ENCODE measurements at places on chromosomes 4 and X. TPM values are rescaled to one million over a fixed set of nuclear protein-coding genes. Genes with fewer than 3 reads are reported as not detected.

DNA sequence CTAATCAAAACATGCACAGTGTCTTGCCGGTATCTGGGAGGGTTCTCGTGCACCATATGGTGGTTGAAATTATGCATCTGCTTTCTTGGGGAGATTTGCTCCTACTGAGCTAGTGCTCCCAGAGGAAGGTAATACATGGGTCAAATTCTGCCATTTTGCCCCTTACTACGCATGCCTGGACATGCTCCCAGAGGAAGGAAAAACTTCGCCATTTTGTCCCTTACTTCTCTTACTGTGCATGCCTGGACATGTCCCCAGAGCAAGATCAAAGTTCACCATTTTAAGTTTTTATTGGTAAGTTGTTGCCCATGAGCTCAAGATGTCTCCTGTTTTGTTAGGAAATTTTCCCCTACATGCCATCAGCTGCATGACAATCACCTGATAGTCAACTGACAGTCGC is 252.1 kb upstream of the KLHL4 start:
- DNase-seq = no peak

DNA sequence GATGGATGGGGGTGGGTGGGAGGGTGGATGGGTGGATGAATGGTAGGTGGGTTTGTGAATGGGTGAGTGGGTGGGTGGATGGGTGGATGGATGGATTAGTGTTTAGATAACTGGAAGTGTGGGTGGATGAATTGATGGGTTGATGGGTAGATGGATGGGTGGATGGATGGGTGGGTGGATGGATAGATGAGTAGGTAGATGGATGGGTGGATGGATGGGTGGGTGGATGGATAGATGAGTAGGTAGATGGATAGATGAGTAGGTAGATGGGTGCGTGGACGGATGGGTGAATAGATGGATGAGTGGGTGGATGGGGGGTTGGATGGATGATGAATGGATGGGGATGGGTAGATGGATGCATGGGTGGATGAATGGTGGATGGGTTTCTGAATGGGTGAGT is 20.3 kb upstream of the ASMTL start:
- no peak for DNase-seq

Gene PRRG3
- 26.7 TPM for polyA plus RNA-seq

Gene CDKL2
- polyA plus RNA-seq = 0.12 TPM

Gene GPRASP3
- polyA plus RNA-seq = 6.7 TPM
